ENCODE measurements at places on chromosomes 6 and 20. TPM values are rescaled to one million over a fixed set of nuclear protein-coding genes. Genes with fewer than 3 reads are reported as not detected.
A peak's percentile ranks its signal among the peaks of the same experiment; 100 is the strongest.

CGA gene
- not detected for total RNA-seq

ARHGAP40 gene
- 0.18 TPM for total RNA-seq

SOX18 gene
- 18.7 TPM for total RNA-seq

- H3K27me3 ChIP-seq: no peaks in the 10 kb centered on the region
- no peak overlapping the region for H3K27ac ChIP-seq
- no peaks in the 10 kb centered on the region for H3K4me1 ChIP-seq
- no peak for DNase-seq
- no peaks in the 10 kb centered on the region for H3K36me3 ChIP-seq
- no peak overlapping the region for H3K4me3 ChIP-seq
Measured at GRCh38 chr6:164856138-164856537, 453.3 kb downstream of the C6orf118 start.

SEL1L2 gene
- not detected for total RNA-seq

- H3K36me3 ChIP-seq: no peaks in the 10 kb centered on the region
- H3K4me3 ChIP-seq: no peak overlapping the region
- DNase-seq: no peak
- H3K4me1 ChIP-seq: no peaks in the 10 kb centered on the region
- no peak overlapping the region for H3K27ac ChIP-seq
Measured at GRCh38 chr20:4814696-4815252, 93.1 kb downstream of the PRND start.

- H3K27ac ChIP-seq: no peak overlapping the region
- H3K4me3 ChIP-seq: no peak overlapping the region
- H3K36me3 ChIP-seq: no peaks in the 10 kb centered on the region
- no peaks in the 10 kb centered on the region for H3K27me3 ChIP-seq
- H3K4me1 ChIP-seq: peaks cover 19% of the 10 kb centered on the region
Measured at GRCh38 chr6:105174512-105174911, 5.3 kb downstream of the POPDC3 start.

DNA sequence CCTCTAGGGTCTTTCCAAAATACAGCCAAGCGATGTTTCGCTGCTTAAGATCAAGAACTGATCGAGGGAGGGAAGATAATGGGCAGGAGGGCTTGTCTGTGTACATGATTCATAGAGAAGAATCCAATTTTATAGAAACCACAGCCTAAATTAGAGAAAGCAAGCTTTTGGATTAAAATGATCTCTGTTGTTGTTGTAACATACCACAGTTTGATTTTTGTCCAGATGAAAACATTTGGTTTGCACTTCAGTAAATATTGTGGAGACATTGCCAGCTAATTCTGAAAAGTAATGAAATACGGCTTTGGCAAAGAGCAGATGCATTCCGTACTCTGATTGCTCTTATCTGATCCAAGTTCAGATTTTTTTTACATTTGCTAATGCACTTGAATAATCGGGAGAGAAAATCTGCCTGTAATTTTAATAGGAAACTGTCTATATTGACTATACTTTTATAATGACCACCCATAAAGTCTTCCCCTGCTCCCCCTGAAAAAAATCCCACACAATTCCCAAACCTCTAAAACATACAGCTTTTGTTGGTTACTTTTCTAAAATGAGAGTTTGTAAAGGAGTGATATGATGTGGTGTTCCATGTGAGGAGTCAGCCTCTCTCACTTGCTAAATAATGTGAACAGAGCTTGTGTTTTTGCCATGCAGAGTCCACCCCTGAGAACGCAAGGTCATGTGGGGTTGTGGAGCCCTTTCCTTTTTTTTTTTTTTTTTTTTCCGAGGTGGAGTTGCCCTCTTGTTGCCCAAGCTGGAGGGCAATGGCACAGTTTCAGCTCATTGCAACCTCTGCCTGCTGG lies 199.9 kb downstream of the DTNBP1 start:
- H3K27ac ChIP-seq: no peak overlapping the region
- no peaks in the 10 kb centered on the region for H3K27me3 ChIP-seq
- H3K4me1 ChIP-seq: no peaks in the 10 kb centered on the region
- H3K36me3 ChIP-seq: no peaks in the 10 kb centered on the region
- no peak overlapping the region for H3K4me3 ChIP-seq
- DNase-seq: no peak

- H3K36me3 ChIP-seq: no peaks in the 10 kb centered on the region
- no peak for DNase-seq
- no peaks in the 10 kb centered on the region for H3K4me1 ChIP-seq
- no peak overlapping the region for H3K4me3 ChIP-seq
- H3K27me3 ChIP-seq: no peaks in the 10 kb centered on the region
- H3K27ac ChIP-seq: no peak overlapping the region
Measured at GRCh38 chr6:163916315-163917081, 502.0 kb downstream of the QKI start.

DNA sequence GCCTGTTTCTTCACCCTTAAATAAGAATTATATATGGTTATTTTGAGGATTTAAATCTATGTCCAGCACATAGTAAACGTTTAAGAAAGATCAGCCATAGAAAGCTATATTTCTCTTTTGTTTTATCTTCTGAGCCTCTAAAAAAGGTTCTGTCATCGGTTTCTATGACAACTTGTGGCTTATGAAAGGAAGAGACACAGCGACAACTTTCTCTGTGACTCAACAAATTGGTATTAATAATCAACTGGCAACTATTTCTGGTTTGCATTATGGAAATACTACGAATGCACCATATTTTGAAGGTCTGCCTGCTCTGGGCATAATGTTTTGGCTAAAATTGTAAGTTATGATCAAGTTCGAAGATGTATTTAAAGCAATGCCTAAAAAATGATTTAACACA lies 751.0 kb downstream of the CD109 start:
- no peak overlapping the region for H3K27ac ChIP-seq
- H3K4me3 ChIP-seq: no peak overlapping the region
- H3K36me3 ChIP-seq: no peaks in the 10 kb centered on the region
- no peaks in the 10 kb centered on the region for H3K27me3 ChIP-seq
- H3K4me1 ChIP-seq: no peaks in the 10 kb centered on the region

DNA sequence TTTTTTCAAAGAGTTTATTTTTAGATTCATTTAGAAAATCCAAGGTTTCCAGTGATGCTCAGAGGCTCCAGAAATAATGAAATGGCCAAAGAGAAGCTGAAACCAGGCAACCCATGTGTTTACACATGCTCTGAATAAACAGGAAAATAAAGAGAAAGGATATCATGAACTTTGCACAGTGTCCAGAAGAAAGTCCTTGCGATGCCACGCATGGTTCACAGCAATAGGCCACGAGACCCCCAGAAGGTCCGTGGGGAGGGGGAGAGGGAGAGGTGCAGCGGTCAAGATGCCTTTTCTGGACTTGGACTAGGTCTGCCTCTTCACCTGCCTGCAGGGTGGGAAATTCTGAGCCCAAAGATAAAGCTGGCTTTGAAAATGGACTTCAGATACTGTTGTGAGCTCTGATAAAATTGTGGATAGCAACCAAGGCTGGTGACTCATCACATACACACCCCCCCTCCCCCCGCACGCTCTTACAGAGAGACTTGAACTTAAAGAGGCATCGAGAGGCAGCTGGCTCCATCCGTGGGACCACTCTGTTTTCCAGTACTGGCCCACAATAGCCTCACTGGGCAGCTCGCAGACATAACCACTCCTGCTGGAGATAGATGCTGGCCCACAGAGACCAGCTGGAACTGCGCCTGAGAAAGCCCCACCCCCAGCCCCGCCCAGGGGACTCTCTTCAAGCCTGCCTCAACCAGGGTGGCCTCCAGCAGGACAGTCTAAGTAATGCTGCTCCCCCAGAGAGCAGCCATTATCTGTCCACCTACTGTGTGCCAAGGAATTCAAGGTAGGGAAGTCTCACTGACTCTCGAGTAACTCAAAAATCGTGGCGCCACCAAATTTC lies 21.2 kb upstream of the NFATC2 start:
- peak; percentile 51 for DNase-seq
- H3K27me3 ChIP-seq: no peaks in the 10 kb centered on the region
- H3K27ac ChIP-seq: peak overlapping the region; percentile 93
- H3K4me3 ChIP-seq: peak overlapping the region; percentile 92
- H3K36me3 ChIP-seq: no peaks in the 10 kb centered on the region
- H3K4me1 ChIP-seq: peaks cover 36% of the 10 kb centered on the region

GRCh38 chr6:34073540-34073939 lies 72.3 kb downstream of the GRM4 start:
- no peaks in the 10 kb centered on the region for H3K27me3 ChIP-seq
- no peaks in the 10 kb centered on the region for H3K36me3 ChIP-seq
- no peaks in the 10 kb centered on the region for H3K4me1 ChIP-seq
- no peak for DNase-seq
- H3K27ac ChIP-seq: no peak overlapping the region

DNA sequence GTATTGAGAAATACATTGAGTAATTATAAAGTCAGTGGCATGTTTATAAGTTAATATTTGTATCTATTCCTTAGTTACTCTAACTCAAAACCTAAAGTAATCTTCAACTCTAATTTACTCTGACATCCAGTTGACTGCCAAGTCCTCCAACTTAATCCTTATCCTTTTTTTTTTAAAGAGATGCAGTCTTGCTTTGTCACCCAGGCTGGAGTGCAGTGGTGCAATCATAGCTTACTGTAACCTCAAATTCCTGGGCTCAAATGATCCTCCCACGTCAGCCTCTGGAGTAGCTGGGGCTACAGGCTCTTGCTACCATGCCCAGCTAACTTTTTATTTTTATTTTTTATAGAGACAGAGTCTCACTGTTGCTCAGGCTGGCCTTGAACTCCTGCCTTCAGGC lies 24.4 kb downstream of the PTPN1 start:
- H3K36me3 ChIP-seq: no peaks in the 10 kb centered on the region
- DNase-seq: no peak
- no peak overlapping the region for H3K4me3 ChIP-seq
- peaks cover 51% of the 10 kb centered on the region for H3K4me1 ChIP-seq
- H3K27ac ChIP-seq: no peak overlapping the region

C20orf204 gene
- 1.9 TPM for total RNA-seq

GRCh38 chr6:90413867-90414266 lies 117.2 kb upstream of the BACH2 start:
- no peaks in the 10 kb centered on the region for H3K27me3 ChIP-seq
- H3K36me3 ChIP-seq: no peaks in the 10 kb centered on the region
- no peaks in the 10 kb centered on the region for H3K4me1 ChIP-seq
- no peak overlapping the region for H3K4me3 ChIP-seq
- no peak overlapping the region for H3K27ac ChIP-seq
- DNase-seq: no peak

- no peak overlapping the region for H3K4me3 ChIP-seq
- H3K4me1 ChIP-seq: no peaks in the 10 kb centered on the region
- no peaks in the 10 kb centered on the region for H3K27me3 ChIP-seq
- no peaks in the 10 kb centered on the region for H3K36me3 ChIP-seq
Measured at GRCh38 chr6:7425808-7426190, 36.2 kb downstream of the RIOK1 start.

PI3 gene
- not detected for total RNA-seq
